ENCODE measurements at places on chromosomes 4 and X.

GRCh38 chr4:185541251-185541727 lies 6.0 kb upstream of the PDLIM3 start:
- DNase-seq = no peak

DNA sequence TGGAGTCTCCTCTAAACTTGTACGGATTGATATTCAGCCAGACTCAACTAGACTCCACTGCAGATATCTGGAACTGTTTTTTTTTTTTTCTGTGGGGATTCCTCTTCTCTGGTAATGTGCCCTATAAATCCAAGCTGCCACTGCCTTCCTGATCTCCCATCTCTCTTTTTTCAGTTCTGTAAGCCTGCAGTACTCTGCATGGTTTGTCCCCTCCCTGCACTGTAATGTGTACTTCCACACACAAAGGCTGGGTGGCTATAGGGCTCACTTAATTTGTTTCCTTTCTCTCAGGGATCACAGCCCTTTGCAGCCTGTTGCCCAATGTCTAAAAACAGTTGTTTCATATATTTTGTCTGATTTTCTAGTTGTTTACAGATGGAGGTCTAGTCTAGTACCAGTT lies 84.7 kb upstream of the RPA4 start:
- DNase-seq = no peak

GRCh38 chr4:41122775-41123174 lies 91.6 kb downstream of the APBB2 start:
- DNase-seq = no peak

DNA sequence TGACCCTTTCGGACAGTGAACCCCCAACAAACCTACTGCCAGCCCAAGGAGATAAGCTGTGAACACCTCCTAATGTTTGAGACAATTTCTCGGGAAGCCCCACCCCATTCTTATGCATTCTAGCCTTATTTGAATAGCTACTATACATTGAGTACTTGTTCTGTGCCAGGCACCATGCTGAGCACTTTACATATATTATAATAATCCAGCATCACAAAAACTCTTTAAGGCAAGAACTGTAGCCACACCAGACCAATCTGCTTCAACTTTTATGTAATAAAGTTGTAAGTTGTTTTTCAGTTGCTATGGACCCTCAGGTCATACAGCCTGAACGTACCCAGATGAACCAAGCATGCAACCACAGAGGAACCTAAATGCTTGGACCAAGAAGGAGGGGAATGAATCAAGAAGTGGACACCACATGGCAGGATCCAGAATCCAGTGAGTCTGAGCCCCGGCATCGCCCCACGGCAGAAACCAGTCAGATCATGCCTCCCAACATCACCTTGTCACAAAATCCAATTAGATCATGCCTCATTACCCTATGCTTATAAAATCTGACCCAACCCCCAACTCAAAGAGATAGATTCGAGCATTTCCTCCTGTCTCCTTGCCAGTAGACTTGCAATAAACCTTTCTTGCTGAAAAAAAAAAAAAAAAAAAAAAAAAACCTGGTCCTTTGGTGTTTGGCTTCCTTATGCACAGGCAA lies 225.0 kb downstream of the QDPR start:
- DNase-seq = no peak

Measured in activated effector memory CD4-positive, alpha-beta T cell treated with Interleukin-2 at 50 U/mL for 16 hours (primary cell).